ENCODE measurements at places on chromosomes 12 and 14.

DNA sequence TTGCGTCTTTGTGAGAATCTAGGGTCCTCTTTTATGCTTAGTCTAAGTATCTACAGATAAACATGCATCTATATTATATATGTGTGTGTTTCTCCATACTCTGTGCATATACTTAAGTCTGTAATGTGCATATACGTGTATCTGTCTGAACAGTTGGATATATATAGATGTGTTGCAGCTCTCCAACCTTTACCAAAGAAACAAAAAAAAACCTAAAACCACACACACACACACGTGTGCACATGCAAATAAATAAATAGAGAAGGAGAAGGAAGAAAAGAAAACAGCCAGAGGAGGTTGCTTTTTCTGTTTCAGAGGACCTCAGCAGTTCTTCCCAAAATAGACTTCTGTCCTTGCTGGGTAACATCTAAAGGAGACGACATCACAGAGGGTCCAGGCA is 244.9 kb downstream of the CACNA1C start:
- DNase-seq: no peak

DNA sequence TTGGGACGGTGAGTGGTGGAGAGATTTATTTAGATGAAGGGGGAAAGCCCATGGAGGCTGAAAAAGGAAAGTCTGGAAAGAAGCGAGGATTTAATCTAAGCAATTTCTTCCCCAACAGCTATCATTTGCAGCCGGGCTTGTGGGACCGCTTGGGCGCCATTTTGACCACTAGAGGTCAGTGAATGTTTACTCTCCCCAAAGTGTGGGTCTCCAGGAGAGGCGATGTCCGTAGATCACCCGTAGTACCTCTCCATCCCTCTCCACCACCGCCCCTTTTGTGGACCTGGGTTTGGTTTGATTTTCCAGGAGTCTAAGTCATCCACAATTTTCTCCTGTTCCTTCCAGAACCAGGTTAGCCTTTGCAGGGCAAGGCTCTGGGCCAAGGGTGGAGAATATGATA is 91.2 kb upstream of the PARP11 start:
- peak; percentile 77 for DNase-seq

DNA sequence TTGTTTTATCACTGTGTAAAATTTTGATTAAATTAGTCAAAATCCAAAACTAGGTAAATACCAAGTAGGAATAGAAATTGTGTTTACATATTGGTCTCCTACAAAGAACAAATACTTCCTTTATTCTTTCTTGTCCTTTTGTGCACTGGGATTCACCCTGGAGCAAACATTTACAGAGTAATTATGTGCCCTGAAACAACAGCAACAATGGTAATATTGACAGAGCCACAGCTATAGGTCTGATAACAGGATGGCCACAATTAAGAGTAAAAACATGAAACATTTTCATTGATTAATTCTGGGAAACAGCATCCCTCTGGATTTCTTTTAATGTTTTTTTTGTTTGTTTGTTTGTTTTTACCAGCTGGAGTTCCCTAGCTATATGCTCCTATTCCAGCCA is 61.2 kb downstream of the SLC38A6 start:
- no peak for DNase-seq

GRCh38 chr14:101715210-101716076 is 46.1 kb upstream of the PPP2R5C start:
- no peak for DNase-seq

DNA sequence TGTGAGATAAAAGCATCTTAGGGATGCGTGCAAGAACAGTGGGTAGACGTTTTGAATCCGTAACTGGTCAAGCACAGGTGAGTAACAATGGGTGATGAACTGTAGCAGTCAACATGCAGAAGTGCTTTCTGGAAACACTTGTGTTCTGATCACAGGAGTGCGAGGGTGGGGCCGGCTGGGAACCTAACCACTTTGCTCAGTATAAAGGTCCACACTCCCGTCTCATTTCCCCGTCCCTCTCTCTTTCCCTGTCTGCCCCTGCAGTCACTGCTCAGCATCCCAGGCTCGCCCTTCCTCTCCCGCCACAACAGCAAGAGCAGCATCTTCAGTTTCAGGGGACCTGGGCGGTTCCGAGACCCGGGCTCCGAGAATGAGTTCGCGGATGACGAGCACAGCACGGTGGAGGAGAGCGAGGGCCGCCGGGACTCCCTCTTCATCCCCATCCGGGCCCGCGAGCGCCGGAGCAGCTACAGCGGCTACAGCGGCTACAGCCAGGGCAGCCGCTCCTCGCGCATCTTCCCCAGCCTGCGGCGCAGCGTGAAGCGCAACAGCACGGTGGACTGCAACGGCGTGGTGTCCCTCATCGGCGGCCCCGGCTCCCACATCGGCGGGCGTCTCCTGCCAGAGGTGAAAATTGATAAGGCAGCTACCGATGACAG is 127.1 kb downstream of the FIGNL2 start:
- peak; percentile 81 for DNase-seq

- no peak for DNase-seq
These were observed 68.1 kb downstream of the ETNK1 start for GRCh38 chr12:22692964-22693555.

DNA sequence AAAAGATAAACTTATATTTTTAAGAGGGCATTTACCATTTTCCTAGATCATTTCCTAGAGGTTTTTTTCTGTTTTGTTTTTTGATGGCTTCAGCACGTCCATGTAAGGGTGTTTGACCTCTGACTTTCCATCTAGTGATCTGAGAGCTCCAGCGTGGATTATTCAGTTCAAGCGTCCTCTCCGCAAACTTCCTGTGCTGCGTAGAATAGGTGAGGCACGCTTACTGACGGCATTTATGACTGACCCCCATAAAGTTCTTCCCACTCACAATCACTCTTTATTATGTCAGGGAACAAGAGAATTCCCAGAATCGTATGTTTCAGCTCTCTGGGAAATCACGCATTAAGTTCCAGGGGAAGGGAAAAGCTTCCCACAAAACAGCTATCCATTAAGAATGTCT is 16.4 kb downstream of the CCDC92 start:
- DNase-seq: no peak

DNA sequence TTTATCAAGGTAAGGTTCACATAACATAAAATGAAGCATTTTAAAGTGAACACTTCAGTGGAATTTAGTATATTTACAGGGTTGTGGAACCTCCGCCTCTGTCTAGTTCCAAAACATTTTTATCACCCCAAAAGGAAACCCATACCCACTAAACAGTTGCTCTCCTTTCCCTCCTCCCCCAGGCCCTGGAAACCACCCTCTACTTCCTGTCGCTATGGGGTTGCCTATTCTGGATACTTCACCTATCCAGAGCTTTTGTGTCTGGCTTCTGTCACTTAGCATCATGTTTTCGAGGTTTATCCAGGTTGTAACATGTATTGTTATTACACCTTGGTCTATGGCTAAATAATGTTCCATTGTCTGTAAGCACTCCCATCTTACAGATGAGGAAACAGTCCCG is 27.7 kb upstream of the ZFP36L1 start:
- no peak for DNase-seq

GRCh38 chr14:74610866-74611649 is 979 bp downstream of the LTBP2 start:
- peak; percentile 59 for DNase-seq

DNA sequence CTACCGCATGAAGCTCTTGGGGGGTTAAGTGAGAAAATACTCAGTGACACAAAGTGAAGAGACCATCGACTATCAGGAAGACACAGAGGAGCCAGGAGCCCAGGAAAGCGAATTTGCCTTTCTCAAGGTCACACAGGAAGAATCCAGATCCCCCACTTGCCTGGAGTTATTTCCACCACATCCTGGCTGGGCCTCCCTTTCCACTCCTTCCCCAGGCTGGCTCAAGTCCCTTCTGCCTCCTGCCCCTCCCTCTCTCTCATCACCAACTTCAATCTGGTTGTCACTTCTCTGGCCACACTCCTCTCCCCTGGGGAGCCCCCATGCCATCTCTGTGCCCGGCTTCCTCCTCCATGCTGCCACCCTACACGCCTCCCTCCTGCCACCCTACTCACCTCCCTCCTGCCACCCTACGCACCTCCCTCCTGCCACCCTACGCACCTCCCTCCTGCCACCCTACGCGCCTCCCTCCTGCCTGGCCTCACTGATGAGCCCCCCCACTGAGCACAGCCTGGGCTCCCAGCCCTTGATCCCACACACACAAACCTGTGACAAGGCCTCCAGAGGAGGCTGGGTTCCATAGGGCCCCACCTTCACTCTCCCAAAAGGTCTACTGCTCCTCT is 6.3 kb downstream of the SCNN1A start:
- no peak for DNase-seq

GRCh38 chr14:54797556-54797955 is 105.1 kb downstream of the GCH1 start:
- DNase-seq: no peak

- DNase-seq: no peak
These were observed 3.6 kb downstream of the DIP2B start for GRCh38 chr12:50508414-50508813.

- no peak for DNase-seq
These were observed 30.9 kb upstream of the NKX2-1 start for GRCh38 chr14:36550899-36551298.

- no peak for DNase-seq
These were observed 69.8 kb downstream of the OSBPL8 start for GRCh38 chr12:76489737-76490136.

DNA sequence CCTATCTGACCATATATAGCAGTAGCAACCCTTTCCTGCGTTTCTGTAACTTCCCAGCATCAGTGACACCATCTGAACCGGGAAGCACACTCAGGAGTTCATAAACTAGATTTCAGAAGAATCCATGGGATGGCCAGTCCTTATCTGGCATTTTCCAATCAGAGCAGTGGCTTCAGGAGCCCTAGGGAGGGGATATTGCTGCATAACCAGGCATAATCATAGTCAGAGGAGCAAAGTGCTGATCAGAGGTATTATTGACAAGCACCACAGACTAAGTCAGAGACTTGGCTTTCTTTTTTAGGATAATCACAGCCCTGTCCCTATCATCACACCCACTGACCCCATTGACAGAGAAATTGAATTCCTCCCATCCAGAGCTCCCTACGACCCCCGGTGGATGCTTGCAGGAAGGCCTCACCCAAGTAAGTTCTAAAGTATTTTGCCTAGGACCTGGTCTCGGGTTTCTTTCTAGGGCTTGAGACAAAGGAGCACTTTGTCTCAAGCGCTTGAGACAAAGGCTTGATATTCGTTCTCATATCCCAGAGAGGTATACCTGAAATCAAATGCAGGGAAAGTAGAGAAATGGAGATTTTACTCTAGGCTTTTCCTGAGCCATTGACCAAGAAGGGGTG is 55.1 kb downstream of the FOXN4 start:
- DNase-seq: no peak

Measured in H9 (cell line).